ENCODE measurements at places on chromosomes 13 and 19.

- DNase-seq, result no peak
Measured at GRCh38 chr19:15421721-15422260, 3.0 kb upstream of the AKAP8L start.

DNA sequence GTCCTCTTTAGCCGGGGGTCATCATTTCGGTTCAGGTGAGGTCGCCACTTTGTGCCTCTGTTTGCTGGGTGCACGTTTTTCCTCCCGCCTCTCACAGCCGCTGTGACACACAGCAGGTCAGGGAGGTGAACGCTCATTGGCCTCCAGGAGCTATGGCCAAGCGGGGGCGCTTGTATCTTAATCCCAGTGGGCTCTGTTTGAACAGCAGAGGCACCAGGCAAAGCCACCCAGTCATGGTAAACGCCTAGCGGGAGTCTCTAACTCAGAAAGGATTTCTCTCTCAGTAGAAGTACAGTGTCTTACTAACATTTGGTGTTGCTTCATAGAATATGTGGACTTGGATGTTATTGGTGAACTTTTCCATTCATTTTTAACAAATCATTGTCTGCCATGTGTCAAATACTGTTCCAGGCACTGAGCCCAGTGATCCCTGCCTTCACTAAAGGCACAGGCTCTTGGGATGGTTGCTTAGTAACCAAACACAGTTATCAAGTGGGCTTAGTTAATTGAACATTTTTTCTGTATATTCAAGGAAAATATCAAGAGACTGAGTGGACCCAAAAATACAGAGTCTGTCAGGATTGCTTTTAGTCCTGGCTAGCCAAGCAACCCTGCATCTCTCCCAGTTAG, 186.7 kb downstream of the STK24 start:
- DNase-seq, result no peak

GRCh38 chr19:47104680-47105079, 8.9 kb downstream of the ZC3H4 start:
- DNase-seq, result no peak

GRCh38 chr19:825897-826644, 1.6 kb upstream of the AZU1 start:
- no peak for DNase-seq

- no peak for DNase-seq
Measured at GRCh38 chr13:40148742-40149141, 493.3 kb downstream of the COG6 start.

DNA sequence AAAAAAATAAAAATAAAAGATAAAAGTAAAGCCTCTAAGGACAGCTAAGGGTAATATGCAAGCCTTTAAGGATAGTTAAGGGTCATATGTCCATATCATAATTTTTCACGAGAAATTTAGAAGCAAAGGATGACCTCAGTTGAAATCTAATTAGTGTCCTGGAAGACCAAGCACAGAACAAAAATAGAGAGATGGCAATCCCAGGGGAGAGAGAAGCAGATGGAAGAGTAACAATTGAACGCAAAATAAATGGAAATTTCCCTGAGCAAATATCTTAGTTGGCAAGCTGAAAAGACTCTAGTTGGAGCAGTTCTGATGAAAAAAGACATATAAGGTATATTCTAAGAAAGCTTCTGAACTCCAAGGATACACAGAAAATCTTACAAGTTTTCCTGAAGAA, 275.4 kb downstream of the NALCN start:
- DNase-seq, result no peak

GRCh38 chr19:1975162-1975480, 34.1 kb downstream of the CSNK1G2 start:
- no peak for DNase-seq

GRCh38 chr13:76813891-76814290, 72.3 kb downstream of the KCTD12 start:
- DNase-seq, result no peak

- DNase-seq, result peak; percentile 98
Measured at GRCh38 chr19:4065430-4066175, 1.1 kb downstream of the ZBTB7A start.

DNA sequence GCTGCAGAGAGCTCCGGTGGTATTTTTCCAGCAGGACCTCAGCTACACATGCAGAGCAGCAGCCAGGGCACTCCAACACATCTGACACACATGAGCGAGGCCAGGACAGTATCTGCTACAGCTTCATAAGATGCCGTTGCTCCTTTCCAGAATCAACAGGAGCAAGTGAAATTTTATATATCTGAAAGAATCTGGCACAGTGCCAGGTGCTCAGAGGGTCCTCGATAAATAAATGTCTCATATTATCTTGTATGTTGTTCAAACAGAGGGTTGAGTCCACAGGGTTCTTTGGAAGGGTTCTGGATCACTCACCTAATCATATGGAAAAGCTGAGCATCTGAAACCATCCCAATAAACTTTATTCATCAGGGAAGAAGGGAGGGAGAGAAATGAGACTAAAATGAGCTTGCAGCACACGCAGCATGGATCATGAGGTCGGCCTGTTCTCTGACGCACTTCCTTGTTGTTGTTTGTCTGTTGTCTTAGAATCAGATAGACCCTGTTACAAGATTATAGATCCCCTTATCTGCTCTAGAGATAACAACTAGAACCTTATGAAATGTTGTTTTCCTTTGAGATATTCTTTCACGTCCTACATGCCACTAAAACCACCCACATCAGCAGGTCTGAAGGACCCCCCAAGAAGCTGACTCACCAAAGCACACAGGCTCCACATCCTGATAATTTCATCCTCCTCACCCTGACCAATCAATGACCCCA, 3.2 kb upstream of the METTL21C start:
- no peak for DNase-seq

GRCh38 chr19:8320564-8321066, 560 bp downstream of the NDUFA7 start:
- no peak for DNase-seq

DNA sequence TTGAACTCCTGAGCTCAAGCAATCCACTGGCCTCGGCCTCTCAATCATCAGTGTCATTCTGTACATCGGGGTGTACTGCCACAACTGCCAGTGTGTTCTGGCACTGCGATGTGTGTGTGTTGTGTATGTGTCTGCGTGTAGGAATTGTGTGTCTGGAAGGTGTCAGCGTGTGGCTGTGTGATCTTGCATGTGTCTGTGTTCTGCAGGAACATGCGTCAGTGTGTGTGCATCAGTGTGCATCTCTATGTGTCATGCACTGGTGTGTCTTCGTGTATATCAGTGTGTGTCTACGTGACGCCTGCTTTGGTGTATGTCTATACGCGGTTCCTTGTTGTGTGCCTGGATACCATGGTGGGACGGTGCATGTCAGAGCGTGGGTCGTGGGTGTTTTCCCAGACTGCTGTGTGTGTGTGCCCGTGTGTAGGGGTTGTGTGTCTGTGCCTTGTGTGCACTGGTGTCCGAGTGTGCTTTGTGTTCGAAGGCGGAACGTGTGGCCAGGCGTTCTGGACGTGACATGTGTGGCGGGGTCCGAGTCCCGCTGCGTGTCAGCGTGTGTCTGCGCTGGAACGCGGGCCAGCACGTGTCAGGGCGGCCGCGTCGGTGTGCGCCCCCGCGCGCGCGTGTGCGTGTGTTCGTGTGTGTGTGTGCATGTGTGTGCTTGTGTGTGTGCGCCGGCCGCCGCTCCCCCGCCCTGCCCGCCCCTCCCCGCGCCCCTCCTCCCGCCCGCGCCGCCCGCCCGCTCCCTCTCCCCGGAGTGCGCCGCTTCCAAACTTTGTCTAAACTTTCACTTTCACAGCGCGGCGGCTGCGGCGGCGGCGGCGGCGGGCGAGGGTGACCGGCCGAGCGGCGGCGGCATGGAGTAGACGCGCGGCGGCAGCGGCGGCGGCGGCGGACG, at the start of gene NFIX:
Gene NFIX (plus strand): TSS at position 775 of the 895 bp plus-strand sequence. CDS start 363 bp downstream, outside the sequence.
- no peak for DNase-seq

DNA sequence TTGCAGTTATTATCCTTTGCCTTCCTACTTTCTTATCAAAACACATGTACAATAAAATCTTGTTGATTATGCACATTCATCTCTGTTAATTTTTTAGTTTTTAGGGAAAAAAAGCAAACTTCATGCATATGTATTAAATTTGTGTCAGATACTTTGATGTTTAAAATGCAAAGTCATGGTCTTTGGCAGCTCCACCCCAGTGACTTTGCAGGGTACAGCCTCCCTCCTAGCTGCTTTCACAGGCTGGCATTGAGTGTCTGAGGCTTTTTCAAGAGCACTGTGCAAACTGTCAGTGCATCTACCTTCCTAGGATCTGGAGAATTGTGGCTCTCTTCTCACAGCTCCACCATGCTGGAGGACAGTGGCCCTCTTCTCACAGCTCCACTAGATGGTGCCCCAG, 1988.1 kb upstream of the PCDH20 start:
- no peak for DNase-seq

DNA sequence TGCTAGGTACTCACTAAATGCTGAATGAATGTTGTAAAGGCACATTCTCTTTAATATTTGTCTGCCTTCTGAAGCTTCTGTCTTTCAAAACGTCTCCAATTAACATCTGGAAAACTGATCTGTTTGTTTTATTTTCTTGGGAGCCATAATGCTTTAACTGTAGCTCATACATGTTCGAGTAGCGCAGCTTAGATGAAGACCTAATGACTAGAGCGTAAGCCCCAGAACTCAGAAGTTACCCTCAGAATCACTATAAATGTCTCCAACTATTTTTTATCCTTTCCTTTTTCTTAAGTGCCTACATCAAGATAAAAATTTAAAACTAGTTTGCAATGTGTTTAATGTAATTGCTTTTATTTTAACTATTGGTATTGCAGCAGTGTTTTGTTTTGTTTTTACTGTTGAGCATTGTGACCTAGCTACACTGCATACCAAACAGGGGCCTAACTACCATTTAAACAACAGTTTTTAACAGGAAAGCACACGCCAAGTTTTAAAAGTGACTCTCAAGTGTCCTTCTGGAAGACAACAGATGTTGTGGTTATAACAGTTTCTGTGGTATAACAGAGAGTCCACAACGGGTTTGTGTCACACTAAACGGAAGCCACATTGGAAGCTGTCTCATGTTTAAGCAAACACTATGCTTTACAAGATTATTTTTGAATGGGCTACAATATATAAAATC, 42.0 kb downstream of the MRPL57 start:
- no peak for DNase-seq

- DNase-seq, result no peak
Measured at GRCh38 chr13:80870186-80870585, 529.3 kb upstream of the SPRY2 start.

DNA sequence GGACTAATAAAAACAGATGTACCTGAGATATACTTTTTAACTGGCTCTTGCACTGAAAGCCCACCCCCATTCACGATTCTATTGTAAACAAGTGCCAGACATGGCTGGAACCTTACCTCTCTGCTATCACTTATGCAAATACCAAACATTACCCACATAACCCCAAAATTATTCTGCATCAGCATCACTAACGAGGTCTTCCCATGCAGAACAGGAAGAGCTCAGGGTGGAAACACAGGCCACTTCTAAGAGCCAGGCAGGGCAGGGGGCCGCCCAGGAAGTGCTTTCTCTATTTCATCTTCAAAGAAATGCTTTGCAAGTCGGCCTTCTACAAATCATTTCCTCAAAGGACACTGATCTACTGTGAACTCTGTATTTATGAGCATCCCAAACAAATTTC, 7.3 kb downstream of the IRS2 start:
- DNase-seq, result no peak

GRCh38 chr19:33374236-33374714, 766 bp downstream of the CEBPG start:
- no peak for DNase-seq

GRCh38 chr19:50417111-50418081, 1.3 kb upstream of the SPIB start:
- no peak for DNase-seq

DNA sequence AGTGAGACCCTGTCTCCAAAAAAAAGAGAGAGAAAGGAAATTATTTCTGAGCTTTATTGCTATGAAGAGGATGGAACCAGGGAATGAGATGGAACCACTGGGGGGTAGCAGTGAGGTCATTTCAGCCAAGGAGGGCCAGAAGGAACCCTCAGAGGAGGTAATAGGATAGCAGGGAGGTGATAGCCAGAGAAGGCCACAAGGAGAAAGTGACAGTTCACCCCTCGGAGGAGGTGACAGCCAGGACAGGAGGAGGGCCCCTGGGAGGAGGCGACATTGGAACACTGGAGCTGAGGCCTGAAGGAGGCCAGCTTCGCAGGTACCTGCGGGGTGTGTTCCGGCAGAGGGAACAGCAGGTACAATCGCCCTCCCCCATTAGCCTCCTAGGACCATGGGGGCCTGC, 675 bp upstream of the PGPEP1 start:
- no peak for DNase-seq

GRCh38 chr19:35154525-35155406, at the start of gene FXYD5:
TSS of gene FXYD5 (plus strand) at chr19:35154735. CDS start at chr19:35155551, 816 bp downstream.
- no peak for DNase-seq

DNA sequence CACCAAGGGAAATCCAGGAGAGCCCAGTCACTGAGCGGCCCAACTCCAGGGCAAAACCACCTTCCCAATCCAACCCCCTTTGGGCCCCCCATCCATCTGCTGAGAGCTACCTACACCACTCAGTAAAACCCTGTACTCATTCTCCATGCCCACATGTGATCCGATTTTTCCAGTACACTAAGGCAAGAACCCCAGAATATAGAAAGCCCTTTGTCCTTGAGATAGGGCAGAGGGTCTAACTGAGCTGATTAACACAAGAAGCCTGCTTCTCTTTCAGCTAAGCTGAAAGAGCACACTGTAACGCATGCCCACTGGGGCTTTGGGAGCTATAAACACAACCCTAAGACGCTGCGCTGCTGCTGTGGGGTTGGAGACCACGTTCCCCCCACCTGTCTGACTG, 36.0 kb downstream of the PBX4 start:
- DNase-seq, result no peak

Data from memory B cell (primary cell).